ENCODE measurements at places on chromosomes 5 and 9.

- DNase-seq: no peak
Observed at GRCh38 chr9:133843751-133844397, 105.7 kb upstream of the SARDH start.

DNA sequence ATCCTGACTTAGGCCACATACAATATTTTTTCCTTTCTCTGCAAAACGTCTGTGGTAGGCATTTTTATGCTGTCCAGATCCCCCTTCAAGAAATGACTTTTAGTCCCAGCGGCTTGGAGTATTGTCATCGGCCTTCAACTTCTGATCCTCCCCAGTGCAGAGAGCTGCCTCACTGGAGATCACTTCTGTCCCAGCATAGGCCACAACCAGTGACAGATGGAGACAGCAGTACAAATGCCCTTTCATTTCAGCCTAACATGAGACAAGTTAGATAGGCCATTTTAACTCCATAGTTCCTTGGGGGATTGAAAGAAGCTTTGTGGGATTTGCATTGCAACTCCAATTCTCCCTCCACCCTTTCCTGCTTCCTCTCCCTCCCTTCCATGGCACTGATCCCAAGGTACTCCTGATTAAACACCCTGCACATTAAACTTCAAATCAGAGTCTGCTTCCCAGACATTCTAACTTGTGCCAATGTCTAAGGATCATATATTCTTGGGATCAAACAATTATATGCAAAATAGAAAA is 3.2 kb upstream of the MAMDC2 start:
- DNase-seq: no peak

- no peak for DNase-seq
Observed at GRCh38 chr5:152083231-152083630, 158.6 kb upstream of the GLRA1 start.

- peak; percentile 72 for DNase-seq
Observed at GRCh38 chr5:78640662-78641474, 7.7 kb downstream of the LHFPL2 start.

DNA sequence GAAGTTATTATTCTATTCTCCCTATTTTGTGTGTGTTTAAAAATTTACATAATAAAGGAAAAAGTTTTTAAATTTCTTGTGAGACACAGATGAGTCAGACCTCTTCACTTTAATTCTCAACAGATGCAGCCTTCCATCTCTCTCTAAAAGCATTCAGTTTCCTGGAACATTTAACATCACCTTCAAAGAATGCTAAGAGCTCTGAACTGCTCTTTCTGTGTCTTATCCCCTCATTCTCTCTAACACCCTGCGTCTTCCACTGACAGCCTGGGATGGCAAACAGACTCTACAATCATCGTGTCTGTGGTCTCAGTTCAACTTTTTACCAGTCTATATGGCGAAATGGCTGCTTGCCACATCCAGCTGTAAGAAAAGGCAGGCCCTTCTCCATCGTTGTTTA is 173.0 kb downstream of the HINT1 start:
- DNase-seq: peak; percentile 91

DNA sequence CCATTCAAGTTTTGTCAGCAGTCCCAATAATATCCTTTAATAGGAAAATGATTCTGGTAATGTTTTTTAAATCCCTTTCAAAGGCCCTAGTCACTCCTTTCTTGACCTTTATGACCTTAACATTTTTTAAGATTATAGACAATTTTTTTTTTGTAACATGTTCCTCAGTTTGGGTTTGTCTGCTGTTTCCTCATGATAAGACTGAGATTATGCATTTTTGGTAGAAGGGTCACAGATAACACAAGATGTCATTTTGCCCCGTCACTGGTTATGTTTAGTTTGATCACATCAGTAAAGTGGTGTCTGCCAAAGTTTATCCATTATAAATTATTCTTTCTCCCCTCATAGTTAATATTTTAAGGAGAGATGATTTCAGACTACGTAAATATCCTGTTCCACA is 16.0 kb upstream of the PTPDC1 start:
- DNase-seq: no peak

- no peak for DNase-seq
Observed at GRCh38 chr9:98101868-98102273, 17.2 kb downstream of the TRIM14 start.

- DNase-seq: no peak
Observed at GRCh38 chr5:173968154-173968797, 20.7 kb upstream of the C5orf47 start.

DNA sequence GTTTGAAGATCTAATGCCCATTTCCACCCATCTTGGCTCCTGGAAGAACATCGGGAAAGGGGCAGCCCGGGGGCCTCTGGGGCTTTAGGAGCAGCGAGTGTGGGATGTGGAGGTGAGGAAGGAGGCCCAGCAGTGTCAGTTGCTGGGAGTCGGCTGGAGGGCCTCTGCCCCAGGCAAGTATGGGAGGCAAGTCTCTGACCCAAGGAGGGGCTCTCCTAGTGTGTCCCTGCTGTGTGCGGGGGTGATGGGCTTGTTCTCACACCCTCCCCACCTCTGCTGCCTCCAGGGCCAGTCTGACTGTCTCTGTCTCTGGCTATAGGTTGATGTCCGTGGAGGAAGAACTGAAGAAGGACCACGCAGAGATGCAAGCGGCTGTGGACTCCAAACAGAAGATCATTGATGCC is 129.7 kb downstream of the DAB2IP start:
- DNase-seq: no peak

GRCh38 chr9:23243523-23243922 is 582.5 kb downstream of the ELAVL2 start:
- DNase-seq: no peak

DNA sequence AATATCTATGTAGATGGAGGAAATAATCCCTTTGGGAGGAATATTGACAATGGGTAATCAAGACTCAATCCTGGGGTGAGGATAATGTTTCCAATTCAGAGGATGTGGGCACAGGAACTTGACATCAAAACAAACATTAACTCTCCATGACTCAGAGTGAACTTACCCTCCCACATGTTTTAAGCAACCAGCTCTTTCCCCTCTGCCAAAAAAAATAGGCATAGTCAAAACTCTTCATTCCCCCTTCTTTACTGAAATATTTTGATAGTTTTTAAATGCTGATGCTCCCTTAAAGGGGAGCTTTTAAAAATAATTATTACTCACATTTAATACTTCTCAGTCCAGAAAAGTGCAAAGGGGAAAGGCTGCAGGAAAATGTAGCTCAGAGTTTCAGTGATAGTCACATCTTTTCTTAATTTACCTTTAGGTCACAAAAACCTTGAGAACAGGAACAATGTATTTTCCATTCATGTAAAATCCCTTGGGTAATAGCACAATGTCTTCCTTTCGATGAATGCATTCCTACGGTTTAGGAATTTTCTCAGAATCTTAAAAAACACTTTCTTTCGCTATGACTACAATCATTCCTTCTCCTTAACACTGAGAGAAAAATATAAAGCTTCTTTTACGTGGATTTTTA is 298.4 kb upstream of the GRAMD2B start:
- peak; percentile 85 for DNase-seq

DNA sequence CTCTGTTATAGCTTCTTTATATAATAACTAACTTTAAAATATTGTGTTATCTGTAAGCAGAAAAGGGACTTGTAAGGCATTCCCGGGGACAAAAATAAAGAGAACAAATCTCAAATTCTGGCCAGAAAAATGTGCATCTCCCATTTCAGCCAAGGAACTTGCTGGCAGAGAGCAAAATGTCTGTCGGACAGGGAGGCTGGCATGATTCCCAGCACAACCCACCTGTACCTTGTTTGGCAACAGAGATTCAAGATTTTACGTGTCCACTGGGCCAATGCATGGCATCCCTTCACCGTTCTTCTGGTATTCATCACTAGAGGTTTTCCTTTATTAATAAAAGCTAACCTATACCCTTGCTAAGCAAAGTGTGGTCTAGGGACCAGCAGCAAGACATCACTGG is 566.6 kb downstream of the PSAT1 start:
- no peak for DNase-seq

DNA sequence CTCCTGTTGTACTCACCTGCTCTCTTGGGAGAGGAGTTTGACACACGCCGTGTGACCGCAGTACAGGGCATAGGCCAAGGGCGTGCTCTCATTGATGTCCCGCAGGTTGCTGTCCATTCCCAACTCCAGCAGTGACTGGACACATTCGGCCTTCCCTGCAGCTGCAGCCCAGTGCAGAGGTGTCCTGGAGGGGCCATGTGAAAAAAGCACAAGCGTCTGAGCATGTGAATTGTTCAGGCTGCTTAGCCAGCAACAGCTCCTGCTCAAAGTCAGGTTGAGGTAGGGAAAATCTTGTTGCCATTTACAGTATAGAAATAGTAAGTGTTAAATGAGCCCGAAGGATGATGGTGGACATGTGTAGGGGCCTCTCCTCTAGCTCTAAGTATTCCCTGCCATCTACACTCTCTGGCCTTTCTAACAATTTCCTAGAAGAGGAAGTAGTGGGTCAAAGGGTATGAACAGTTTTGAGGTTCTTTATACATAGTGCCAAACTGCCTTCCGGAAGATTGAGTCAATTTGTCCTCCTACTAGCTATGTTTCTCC is 116.5 kb downstream of the ANKRD55 start:
- no peak for DNase-seq

GRCh38 chr5:71969460-71969859 is 137.8 kb upstream of the MAP1B start:
- peak; percentile 21 for DNase-seq

GRCh38 chr5:154840435-154841272 is 9.7 kb downstream of the FAXDC2 start:
- no peak for DNase-seq

- peak; percentile 68 for DNase-seq
Observed at GRCh38 chr9:87149799-87150198, 202.5 kb upstream of the GAS1 start.

- DNase-seq: no peak
Observed at GRCh38 chr9:114400219-114400618, 12.4 kb upstream of the AKNA start.

- DNase-seq: no peak
Observed at GRCh38 chr9:135076876-135077430, 10.5 kb upstream of the OLFM1 start.

- no peak for DNase-seq
Observed at GRCh38 chr9:93207860-93208734, 24.2 kb downstream of the WNK2 start.

- no peak for DNase-seq
Observed at GRCh38 chr9:97623946-97624345, 9.2 kb downstream of the TSTD2 start.
